ENCODE measurements at places on chromosomes 3 and 15.

GRCh38 chr15:74799255-74799855 lies 13.3 kb upstream of the LMAN1L start:
- DNase-seq = no peak

DNA sequence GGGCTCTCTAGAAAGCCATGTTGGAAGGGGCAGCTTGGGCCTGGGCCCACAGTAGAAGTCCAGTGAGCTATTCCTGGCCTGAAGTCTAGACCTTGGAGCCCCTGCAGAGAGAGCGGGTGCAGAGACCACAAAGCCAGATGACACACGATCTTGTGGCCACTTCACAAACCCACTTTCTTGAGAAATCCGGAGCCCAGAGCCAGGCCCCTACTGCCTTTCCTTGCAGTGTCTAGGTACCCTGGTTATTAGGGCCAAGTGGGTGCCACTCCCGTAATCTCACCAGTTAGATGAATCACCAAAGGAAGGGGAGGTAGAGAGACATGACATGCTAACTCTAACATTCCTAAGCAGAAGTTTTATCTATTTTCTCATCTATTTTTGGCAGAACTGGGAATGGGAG lies 72.5 kb upstream of the ADAMTSL3 start:
- no peak for DNase-seq

GRCh38 chr3:106945435-106945834 lies 431.8 kb upstream of the CCDC54 start:
- DNase-seq = no peak

GRCh38 chr15:31125061-31125460 lies 23.5 kb upstream of the TRPM1 start:
- no peak for DNase-seq

DNA sequence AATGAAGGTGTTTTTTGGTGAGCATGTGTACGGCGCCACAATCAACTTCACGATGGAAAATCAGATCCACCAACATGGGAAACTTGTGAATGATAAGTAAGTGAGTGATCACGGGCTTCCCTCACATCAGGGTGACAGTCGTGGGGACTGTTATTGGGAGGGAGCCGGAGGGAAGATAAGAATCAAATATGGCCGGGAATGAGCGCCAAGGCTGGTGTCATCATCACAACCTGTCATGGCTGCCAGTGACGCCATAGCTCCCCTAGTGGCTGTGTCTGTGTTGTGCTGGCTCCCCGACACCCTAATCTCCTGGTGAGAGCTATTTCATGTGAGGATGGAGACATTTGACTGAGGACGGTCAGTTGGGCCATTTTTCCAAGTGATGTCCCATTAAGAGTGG lies 168.5 kb downstream of the SV2B start:
- DNase-seq = no peak

DNA sequence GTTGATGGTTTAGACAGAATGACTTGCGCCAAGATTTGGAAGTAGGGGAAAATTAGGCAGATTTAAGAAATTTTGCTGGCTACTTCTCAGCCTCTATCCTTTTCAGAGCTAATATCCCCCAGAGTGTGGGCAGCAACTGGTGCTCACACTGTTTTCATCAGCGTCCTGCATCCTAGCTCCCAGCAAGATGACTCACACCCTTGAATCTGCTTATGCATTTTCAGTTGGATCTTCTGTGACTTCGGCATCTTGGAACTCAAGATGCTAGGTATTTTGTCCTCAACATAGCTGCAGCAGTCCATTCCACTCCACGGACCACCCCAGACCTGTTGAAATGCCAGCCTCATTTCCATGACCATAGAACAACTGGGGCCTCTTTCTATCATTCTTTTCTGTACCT lies 336.1 kb upstream of the NR2F2 start:
- DNase-seq = no peak

DNA sequence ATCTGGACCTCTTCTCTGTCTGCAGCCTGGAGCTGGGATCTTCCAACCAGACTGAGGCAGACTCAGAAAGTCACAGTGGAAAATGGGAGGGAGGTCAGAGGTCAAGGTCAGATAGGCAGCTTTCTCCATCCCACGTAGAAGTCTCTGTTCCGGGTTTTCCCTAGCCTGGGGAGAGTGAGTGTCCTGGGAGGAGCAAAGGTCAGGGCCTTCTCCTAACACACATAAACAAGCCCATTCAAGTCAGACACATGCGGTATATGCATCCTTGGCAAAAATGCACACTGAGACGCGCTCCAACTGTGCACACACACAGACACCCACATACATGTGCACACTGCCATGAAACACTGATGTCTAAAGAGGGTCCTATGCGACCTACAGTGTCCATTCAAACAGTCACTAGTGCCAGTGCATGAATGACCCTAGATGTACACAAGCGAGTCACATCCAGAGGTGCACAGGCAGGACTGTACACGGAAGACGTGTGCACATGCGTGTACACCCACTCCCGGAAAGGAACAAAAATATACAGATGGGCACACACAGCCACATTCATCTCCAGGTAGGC lies 681 bp downstream of the TWF2 start:
- no peak for DNase-seq

GRCh38 chr3:152454076-152454875 lies 185.5 kb downstream of the MBNL1 start:
- no peak for DNase-seq

GRCh38 chr15:57184502-57184901 lies 191.8 kb upstream of the CGNL1 start:
- no peak for DNase-seq

- DNase-seq = no peak
These were observed 6.1 kb downstream of the SEMA3G start for GRCh38 chr3:52438579-52439425.

- DNase-seq = no peak
These were observed 108.8 kb downstream of the ARNT2 start for GRCh38 chr15:80512726-80513660.

- DNase-seq = no peak
These were observed 322.9 kb downstream of the EPHB1 start for GRCh38 chr3:135117977-135118376.

DNA sequence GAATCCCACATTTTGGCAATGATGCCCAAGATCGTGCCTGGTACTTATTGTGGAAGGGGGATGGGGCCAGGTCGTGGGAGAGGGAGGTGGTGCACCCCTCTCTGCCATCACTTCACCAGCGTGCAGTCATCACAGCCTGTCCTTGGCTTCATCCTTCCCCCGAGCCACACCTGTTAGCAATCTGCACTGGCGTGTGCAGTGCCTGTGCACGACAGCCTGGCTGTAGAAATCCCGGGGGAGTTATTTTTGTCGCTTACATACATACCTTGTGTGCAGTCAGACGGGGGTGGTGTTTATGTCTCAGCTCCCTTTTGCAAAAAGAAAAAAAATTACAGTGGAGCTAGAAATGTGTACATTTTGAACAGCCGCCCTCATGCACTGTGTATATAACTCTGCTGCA lies 216.0 kb downstream of the TLE3 start:
- DNase-seq = no peak

GRCh38 chr3:49683162-49683561 lies 6.1 kb downstream of the MST1 start:
- DNase-seq = no peak

GRCh38 chr3:187914231-187914630 lies 169.0 kb upstream of the BCL6 start:
- no peak for DNase-seq

DNA sequence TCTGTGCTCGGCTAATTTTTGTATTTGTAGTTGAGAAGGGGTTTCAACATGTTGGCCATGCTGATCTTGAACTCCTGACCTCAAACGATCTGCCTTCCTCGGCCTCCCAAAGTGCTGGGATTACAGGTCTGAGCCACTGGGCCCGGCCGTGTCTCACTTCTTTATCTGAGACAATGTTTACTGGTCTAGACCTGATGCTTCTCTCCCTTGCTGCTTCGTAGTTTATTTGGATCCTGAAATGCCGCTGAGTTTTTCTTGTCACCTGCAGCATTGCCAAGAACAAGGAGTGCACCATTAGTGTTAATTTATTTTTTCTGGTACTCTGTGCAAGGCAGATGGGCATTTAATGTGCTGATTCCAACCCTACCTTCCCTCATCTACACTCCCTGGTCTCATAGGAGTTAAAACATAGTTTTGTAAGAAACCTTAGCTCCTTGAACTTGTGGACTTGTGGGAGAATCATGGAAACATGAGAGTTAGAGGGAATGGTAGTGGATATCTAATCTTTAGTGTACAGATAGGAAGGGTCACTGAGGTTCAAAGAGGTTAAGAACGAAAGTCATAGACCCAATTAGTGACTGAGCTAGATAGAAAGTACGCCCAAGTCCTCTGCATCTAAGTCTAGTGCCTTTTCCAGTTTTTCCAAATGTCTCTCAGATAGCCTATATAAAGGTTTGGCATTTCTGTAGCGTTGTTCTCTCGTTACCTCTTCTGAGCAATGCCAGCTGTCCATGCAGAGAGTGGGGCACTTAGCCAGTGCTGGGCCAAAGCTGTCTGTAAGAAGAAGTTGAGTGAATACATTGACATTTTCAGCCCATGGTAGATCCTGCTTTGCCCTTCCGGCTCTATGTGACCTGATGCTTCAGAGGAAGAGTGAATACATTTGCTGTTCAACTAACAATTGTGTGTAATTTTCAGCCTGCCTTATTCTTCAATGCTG lies 244.1 kb downstream of the LPP start:
- no peak for DNase-seq

GRCh38 chr15:66220601-66221000 lies 32.9 kb downstream of the MEGF11 start:
- no peak for DNase-seq

GRCh38 chr3:172444821-172445220 lies 3.4 kb downstream of the GHSR start:
- no peak for DNase-seq

DNA sequence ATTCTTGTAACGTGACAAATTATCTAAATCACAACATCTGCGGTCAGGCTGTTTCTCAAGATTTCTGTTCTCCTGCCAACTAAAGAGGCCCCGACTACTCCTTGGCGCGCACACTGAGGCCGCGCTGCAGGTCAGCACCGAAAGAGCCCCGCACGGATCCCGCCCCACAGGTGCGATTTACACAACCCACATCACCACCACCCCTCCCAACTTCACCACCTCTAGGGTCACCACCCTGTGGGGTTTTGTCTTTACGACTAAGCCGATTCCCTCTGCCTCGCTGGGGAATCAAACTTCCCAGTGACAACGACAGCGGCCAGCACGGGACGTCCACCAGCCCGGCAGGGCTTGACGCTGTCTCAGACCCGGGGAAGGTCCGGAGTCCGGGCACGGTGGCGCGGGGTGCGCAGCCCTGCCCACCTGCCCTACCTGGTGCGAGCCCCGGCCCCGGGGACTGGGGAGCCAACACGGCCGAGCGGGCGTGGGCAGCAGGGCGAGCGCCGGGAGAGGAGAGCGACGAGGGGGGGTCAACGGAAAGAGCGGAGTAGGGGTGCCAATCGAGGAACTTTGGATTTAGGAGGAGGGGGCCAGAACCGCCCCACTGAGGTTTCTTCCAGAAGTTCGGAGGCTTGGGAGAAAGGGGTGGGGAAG lies 764 bp downstream of the UACA start:
- DNase-seq = no peak

GRCh38 chr3:58824285-58824684 lies 157.7 kb upstream of the FAM3D start:
- DNase-seq = no peak

- no peak for DNase-seq
These were observed 52.8 kb downstream of the SMAD6 start for GRCh38 chr15:66754789-66755188.

DNA sequence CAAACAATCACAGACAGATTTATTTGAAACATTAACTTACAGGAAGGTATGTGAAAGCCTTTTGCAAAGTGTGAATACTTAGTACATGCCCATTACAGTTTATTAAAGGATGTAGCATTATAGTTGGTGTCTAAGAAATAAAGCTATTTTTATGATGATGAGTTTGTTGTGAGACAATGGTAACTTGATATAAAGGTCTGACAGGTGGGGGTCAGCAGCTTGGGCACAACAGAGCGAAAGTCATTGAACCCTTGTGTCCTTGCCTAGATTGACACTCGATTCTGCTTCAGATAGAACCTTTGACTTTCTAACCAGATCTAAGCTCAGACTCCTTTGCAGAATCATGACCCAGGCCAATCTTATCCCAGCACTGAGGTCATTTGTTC lies 777.9 kb downstream of the NTRK3 start:
- DNase-seq = no peak

DNA sequence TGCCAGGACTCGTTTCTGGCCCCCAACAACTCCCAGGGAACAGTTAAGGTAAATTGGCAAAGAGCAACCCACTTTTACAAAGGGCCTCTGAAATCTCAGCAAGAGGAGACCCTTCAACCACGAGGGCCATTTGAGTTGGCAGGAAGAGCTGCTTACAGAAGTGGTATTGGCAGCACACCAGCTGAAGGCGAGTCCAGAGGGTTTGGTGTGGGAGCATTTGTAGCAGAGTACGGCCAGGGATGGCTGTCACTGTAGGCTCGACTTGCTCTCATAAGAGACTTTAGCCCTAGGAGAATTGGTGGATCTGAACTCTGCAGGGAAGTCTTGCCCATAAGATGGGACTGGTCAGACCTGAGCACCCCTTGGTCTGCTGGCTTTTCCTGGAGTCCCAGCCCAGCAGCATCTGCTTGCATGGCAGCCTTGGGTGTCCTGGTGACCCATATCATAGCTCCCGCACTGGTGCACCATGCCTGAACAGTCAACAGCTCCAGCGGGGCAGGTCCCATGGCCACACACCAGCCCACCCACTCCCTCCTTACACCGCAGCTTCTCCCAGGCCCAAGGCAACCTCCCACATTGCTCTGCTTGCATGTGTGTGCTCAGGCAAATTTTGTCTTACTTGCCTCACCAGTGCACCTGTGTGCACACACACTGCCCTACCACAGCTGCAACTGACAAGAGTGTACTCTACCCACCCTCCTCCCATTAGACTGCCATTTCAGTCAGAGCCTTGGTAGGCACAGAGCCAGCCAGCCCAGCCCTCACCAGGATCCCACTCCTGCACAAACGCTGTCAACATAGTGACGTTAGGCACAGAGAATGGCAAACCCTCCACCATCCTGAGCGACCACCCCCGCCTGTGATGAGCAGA lies 861.6 kb upstream of the DPPA4 start:
- DNase-seq = no peak

DNA sequence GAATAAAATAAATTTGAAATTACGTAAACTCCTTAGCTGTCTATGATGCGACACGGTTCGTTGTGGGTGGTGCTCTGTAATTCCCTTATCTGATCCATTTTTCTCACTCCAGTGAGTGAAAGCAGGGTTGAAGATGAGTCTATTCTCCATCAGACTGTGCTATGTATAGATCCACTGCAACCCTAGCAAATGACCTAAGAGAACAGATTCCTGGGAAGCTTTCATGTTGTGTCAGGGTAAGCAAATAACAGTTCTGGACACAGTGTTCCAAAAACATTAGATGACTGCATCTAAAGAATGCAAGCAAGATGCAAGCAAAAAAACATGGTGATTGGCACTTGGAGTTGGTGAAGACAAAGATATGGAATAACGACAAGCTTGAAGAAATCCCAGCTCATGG lies 239.3 kb downstream of the SLC9A9 start:
- DNase-seq = no peak

DNA sequence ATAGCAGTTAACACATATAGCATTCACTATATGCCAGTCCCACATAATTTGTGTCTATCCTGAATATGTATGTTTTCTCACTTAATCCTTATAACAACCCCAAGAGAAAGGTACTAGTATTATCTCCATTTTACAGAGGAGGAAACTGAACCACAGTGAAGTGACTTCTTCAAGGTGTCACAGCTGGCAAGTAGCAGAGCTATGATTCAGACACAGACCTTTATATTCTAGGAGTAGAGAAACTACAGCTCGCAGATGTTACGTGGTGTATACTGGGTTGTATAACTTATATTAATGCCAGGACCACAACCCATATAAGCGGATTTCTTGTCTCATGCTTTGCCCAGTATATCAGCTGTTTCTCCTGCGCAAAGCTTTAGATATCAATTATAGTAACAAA lies 29.5 kb upstream of the ICE2 start:
- DNase-seq = no peak
